ENCODE measurements at places on chromosomes 7 and 10. TPM values are rescaled to one million over a fixed set of nuclear protein-coding genes. Genes with fewer than 3 reads are reported as not detected.

DNA sequence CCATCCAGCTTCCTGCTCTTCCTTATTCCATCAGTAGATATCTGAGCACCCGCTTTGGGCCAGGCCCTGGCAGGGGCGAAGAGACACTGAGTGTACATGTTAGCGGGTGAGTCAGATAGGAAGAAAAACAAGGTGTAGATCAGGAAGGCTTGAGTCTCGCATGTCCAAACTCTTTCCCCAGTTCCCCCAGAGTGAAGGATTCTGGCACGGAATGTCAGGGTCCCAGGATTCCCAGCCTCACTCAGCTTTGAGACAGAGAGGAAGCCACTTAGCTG is 24.1 kb upstream of the CHST15 start:
- no peaks in the 10 kb centered on the region for H3K27me3 ChIP-seq
- no peaks in the 10 kb centered on the region for H3K36me3 ChIP-seq
- no peak for DNase-seq
- H3K4me1 ChIP-seq, result peaks cover 10% of the 10 kb centered on the region
- no peak overlapping the region for H3K27ac ChIP-seq

DNA sequence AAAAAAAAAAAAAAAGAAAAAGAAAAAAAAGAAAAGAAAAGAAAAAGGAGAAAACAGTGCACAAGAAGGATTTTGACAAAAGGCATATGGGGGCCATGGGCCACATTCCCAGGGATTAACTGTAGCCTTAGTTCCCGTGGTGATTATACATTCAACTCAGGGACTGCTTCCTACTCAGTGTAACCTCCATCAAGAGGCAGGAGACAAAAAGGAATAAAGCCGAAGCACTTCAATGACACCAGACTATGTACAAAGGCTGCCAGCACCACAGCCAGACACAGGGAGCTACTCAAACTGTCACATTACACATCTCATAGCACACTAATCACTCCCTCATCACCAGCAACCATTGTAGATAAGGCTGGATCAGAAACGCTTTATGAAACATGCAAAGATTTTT is 5.1 kb upstream of the PMPCB start:
- H3K4me3 ChIP-seq, result no peak overlapping the region
- no peaks in the 10 kb centered on the region for H3K36me3 ChIP-seq
- H3K27me3 ChIP-seq, result no peaks in the 10 kb centered on the region
- no peak overlapping the region for H3K27ac ChIP-seq
- DNase-seq, result no peak

DNA sequence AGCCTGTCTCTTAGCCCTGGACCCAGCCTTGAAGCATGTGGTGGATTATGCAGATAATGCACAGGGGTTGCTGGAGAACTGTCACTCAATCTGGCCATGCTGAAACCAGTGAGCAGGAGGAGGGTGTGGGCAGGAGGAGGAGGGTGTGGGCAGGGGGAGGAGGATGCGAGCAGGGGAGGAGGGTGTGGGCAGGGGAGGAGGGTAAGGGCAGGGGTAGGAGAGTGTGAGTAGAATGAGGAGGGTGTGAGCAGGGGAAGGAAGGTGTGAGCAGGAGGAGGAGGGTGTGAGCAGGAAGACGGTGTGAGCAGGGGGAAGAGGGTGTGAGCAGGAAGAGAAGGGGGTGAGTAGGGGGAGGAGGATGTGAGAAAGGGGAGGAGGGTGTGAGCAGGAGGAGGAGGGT is 18.8 kb downstream of the CAMK2B start:
- no peaks in the 10 kb centered on the region for H3K27me3 ChIP-seq
- no peak for DNase-seq
- H3K4me3 ChIP-seq, result no peak overlapping the region
- H3K4me1 ChIP-seq, result no peaks in the 10 kb centered on the region
- no peaks in the 10 kb centered on the region for H3K36me3 ChIP-seq
- H3K27ac ChIP-seq, result no peak overlapping the region

- no peak overlapping the region for H3K4me3 ChIP-seq
- no peaks in the 10 kb centered on the region for H3K36me3 ChIP-seq
- no peak overlapping the region for H3K27ac ChIP-seq
- no peak for DNase-seq
Observed at GRCh38 chr7:151274396-151274795, 25.9 kb upstream of the SMARCD3 start.

DNA sequence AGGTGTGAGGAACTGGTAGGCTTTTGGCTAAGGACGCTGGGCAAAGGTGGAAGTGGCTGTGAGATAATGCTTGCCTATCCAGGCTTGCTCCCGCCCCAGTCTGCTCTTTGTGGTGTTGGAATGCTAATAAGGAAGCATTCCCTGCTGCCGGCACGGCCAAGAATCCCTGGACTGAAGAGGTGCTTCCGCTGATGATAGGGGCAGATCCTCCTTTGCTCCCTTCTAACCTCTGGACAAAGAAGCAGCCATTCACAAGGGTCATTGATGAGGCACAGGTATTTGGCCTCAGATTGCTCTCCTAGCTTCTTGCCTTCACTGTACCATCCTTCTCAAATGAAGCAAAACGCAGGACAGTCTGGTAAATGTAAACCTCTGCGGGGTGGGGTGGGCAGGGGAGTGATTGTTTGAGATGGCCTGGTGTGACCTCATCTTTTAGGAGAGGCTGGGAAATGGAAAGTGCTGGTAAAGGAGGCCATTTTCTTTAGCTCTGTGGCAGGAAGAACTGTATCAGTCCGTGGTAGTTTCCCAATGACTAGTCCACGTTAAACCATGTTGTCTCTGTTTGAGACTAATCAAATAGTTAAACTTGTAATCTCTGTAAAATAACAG is 1.7 kb downstream of the PGAM1 start:
- H3K27ac ChIP-seq, result peak overlapping the region; percentile 94
- H3K36me3 ChIP-seq, result peaks cover 39% of the 10 kb centered on the region
- no peak for DNase-seq
- H3K4me1 ChIP-seq, result peaks cover 10% of the 10 kb centered on the region
- H3K4me3 ChIP-seq, result peak overlapping the region; percentile 83
- no peaks in the 10 kb centered on the region for H3K27me3 ChIP-seq

The FAM149B1 gene
- total RNA-seq, result 20.8 TPM

The HOXA3 gene
- 30.2 TPM for total RNA-seq

Data from Panc1 (cell line).